Upper lobe of left lung (tissue), 6 donors: ENCODE measurements at places on chromosomes 6 and 20.

GRCh38 chr20:43533060-43533459 is 25.6 kb downstream of the L3MBTL1 start:
- no peak for DNase-seq

GRCh38 chr6:44439270-44440045 is 52.0 kb downstream of the CDC5L start:
- no peak for DNase-seq

DNA sequence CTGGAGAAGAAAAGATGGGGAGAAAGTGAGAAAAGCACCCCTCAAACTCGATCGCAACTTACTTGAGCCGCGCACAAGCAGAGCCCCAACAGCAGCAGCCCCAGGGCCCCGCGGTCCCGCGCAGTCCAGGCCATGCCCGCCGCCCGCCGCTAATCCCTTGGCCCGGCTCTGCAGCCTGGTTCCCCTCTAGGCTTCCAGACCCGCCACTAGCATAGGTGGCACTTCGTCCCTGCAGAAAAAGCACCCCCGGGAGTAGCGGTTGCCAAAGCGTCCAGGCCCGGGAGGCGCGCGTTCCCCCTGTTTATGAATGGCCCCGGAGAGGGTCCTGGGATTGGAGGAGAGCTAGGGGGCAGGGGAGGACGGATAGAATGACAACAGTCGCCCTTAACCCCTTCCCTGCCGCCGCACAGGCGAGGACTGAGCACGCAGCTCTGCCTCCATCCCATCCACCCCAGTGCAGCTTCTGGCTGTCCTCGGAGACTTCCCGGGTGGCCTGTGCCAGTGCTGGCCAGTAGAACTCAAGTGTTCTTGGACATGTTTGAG is 19.9 kb downstream of the COL9A1 start:
- DNase-seq = no peak

GRCh38 chr6:36463676-36464075 is 20.9 kb downstream of the KCTD20 start:
- DNase-seq = no peak

- no peak for DNase-seq
These were observed 58.7 kb downstream of the SNX5 start for GRCh38 chr20:17909869-17910321.

DNA sequence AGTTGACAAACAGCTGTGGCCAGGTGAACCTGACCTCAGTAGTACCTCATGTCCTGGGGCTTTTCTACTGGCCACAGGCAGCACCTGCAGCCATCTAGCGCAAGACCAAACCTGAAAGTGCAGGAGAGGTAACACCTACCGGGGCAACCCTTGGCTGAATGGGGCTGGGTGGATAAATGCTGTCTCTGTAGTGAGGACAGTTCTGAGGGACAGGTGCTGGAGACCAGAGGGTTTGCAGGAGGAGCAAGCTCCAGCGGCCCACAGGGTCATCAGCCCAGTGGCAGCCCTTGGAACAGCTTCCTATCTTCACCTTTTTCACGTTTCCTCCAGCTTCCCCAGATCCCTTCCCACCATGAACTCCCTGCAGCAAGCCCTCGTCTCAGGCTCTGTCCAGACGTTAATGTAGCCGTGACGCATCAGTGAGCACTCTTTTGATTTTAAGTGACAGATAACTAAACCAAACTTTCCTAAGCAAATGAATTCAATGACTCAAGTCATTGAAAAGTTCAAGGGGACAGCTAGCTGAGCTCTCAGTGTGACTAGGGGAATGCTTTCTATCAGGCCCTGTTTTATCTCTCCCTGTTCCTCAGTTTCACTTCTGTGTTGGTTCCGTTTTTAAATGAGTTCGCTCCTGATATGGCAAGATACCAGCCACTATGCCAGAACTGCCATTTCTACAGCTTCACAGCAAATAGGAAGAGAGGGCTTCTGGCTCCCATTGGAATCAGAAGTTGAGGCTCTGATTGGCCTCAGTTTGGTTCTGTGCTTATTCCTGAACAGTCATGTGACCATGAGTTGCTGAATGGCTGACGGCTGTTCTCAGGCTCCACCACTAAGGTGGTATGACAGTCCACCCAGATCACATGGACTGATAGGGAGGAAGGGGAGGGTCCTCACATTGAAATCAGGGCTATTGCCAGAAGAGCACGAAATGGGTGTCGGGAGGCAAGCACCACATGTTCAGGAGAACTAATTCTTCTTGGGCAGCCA is 12.1 kb upstream of the PFDN4 start:
- no peak for DNase-seq

- DNase-seq = no peak
These were observed 108.6 kb downstream of the FIG4 start for GRCh38 chr6:109799664-109800063.

- no peak for DNase-seq
These were observed 103.2 kb upstream of the ARMC2 start for GRCh38 chr6:108744996-108745395.

DNA sequence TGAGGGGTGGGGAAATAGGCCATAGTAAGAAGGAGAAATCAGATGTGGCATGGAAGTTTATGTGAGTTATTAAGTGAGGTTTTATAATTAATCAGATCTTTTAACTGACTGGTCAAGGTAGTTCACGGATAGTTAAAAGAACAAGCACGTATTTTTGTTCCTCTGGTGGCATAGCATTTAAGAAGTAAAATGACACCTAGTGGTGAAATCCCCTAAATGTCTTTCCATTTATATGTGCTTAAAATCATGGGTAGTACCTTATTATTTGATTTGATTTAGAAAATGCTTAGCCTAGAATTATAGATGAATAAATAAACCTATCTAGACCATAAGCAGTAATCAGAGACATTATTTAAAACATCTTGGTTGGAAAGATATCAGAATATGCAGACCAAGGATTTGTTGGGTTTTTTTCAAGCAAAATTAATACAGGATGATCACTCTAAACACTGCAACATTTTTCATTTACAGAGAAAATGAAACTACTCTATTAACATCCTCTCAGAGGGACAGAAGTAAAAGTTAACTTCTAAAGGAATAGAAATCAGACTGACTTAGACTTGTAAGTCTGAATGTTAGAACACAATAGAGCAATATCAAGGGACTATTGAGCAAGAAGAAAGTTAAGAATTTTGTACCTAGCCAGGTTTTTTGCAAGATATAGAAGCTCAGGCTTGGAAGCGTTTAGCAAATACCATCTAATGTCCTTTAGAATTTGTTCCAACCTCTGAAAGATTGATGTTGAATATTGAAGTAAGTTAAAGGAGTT is 81.1 kb downstream of the STXBP5 start:
- no peak for DNase-seq

GRCh38 chr20:19872001-19872400 is 113.9 kb downstream of the RIN2 start:
- no peak for DNase-seq

- no peak for DNase-seq
These were observed 31.3 kb upstream of the FAM184A start for GRCh38 chr6:119109654-119110325.

DNA sequence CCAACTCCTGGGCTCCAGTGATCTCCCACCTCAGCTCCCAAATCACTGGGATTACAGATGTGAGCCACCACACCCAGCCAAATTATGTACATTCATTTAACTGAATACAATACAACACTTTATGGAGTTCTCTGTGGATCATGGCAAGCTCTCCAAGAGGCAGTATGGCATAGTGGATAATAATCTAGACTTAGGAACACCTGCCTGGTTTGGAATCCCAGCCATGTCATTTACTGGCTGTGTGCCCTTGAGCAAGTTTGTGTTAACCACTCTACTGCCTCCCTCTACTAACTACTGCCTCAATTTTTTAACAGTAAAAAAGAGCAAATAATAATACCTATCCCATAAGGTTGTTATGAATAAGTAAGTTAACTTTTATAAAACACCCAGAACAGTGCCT is 1.9 kb upstream of the ETV7 start:
- no peak for DNase-seq
